ENCODE measurements at places on chromosomes 12 and 14.

DNA sequence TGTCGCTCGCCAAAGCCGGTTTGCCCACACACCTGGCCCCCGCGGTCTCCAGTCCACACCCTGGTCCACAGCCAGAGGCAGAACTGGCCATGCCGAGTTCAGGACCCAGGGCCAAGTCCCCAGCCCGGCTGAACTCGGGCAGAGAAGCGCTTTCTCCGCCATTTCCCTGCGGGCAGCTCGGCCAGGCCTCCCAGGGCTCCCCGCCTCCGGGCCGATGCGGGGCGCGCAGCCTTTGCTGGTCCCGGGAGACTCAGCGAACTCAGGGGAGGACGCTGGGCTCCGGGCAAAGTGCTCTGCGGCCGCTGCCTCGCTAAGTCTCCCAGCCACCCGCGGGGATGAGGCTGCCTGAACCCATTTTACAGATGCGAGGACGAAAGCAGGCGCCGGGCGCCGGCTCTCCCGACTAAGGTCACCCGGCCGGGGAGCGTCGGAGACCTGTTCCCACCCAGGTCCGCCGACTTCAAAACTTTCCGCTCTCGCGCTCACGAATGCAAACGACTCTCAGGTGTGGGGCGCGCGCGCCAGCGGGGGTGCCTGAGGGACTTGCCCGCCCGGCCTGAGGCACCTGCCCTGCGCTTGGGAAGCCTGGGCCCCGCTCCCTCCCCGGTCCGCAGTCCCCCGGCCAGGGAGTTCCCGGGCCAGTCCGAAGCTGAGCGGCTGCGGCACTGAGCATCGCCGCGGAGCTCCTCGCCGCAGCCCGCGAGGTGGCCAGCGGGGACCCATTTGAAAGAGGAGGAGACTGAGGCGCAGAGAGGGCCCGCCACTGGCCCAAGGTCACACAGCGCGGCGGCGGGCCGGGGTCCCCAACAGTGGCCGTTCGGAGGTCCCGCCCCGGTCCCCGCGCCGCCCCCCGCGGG lies 627 bp downstream of the TESC start:
- no peak for DNase-seq

DNA sequence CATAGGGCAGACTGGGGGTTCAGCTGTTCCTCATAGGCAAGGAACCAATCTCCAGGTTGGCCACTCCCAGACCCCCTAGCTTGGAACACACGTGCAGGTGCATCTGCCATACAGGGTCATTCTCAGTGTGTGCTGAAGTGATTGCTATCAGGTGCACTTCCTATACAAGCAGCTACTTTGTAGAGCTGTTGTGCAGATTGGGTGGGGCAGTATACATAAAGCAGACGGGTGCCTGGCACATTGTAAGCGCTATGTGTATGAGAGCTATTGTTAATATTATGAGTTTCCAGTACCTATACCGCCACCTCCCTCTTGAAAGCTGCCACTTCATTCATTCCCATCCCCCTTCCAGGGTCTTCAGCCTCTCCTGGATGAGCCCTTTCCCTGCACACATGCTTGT lies 17.3 kb downstream of the IRF2BPL start:
- DNase-seq: no peak

- DNase-seq: no peak
Observed at GRCh38 chr12:101501410-101501995, 26.4 kb downstream of the SPIC start.

GRCh38 chr12:50049254-50050118 lies 7.9 kb upstream of the ASIC1 start:
- DNase-seq: no peak

- peak; percentile 20 for DNase-seq
Observed at GRCh38 chr12:122368361-122369073, 54.0 kb downstream of the CLIP1 start.

GRCh38 chr12:132284071-132284826 lies 45.1 kb downstream of the GALNT9 start:
- DNase-seq: no peak

DNA sequence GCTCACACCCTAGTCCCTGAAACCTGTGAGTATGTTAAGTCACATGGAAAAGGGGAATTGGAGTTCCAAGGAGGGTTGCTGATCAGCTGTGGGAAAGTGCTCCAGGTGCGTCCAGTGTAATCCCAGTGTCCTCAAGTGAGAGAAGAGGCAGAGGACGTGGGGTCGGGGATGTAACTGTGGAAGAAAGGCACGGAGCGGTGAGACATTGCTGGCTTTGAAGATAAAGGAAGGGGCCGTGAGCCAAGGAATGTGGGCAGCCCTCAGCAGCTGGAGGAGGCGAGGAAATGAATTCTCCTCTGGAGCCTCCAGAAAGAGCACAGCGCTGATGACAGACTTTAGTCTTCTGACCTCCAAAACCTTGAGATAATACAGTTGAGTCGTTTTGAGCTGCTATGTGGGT lies 191.6 kb upstream of the TMEM132C start:
- no peak for DNase-seq

- peak; percentile 52 for DNase-seq
Observed at GRCh38 chr12:31591380-31591901, 505 bp upstream of the DENND5B start.

DNA sequence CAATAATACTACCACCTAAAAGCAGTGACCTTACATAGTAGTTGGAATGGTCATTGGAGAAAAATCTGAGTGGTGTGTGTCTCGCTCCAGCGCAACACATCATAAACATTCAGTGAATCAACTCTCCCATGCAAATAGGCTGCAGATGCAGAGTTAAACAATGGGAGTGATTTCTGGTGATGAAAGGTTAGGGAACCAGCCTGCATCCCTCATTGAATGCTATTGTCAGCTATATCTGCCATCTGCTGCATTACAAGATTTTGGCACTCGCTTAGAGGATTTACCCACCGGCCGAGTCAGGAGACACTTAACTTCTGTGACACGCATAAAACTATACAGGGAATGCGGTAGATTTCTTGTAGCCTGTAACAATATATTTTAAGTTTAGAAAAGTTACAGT lies 900.9 kb downstream of the FLRT2 start:
- no peak for DNase-seq

GRCh38 chr12:6067152-6067916 lies 57.1 kb downstream of the VWF start:
- DNase-seq: no peak

DNA sequence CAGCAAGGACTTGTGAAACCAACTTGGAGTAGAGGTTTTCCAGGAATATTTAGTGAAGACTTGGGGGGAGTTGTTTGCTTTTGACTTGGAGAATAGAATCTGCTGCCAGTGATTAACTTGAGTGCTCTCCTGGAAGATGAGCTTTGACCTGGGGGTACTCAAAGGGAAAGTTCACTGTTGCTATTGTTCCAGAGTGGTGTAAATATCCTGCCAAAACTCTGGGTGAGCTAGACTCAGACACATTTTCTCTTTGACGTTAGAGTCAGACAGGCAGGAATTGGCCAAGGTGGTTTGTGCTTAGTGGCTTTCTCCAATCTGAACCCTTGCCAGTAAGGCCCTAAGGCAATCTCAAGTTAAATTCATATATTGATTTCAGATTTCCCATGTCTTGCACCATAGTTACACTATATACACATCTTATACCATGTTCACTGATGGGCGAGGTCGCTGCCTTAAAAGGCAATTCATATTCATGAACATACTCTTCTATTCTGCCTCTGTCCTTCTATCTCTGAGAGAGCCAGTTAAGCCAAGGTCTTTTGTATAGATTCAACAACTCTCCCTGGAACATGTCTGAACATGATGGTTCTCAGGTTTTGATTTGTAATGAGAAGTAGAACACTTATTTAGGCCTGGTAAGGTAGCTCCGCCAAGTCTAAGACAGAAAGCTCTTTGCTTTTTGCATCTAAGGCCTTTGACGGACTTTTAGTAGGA lies 204.6 kb upstream of the SLC38A2 start:
- DNase-seq: no peak

DNA sequence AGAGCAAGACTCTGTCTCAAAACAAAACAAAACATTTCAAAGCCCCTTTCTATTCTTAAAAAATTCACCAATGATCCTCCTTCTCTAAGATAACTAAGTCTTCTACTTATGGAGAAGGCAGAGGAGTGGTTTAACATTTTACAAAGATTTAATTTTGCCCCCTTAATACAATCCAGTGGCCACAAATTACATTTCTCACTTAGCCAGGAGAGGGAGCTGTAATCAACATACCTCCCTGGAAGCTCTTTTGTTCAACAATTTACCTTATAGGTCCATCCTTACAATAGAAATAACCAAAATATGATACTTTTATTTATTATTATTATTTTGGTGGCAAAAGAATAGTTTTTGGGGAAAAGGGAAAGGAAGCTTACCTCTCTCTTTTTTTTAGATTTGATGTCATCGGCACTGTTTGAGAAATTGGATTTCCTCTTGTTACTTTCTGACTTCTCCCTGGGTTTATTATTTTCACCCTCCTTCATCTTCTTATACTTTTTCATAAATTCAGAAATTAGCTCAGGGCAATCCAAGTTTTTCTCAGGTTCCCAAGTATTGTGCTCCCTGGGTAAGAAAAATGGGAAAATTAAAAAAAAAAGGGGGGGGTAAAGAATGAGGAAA lies 28.1 kb downstream of the CBX5 start:
- peak; percentile 17 for DNase-seq

DNA sequence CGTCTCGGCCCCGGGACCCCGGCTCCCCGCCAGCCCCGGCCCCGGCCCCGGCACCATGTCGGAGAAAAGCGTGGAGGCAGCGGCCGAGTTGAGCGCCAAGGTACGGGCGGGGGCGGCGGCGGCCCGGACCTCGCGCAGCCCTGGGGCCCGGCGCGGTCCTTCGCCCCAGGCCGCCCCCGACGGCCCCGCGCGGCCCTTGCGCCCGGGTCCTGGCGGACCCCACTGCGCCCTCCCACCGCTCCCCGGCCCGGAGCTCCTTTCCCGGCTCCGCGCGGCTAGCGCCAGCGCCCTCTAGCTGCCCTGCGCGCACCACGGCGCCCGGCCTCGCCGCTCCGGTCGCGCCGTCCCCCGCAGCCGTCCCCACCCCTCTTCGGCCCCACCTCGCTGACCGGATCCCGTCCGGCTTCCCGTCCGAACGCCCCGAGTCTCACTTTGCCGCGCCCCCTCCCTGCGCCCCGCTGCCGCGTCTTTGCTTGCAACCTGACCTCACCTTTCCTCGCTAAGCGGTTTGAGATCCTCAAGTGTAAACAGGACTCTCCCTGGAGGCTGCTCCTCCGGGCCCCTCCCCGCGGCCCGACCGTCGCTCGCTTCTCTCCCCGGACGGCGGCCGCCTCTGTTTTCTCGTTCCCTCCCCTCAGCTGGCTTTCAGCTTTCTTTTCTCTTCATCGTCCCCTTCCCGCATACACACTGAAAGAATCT lies 637 bp downstream of the PTMS start:
- DNase-seq: no peak

DNA sequence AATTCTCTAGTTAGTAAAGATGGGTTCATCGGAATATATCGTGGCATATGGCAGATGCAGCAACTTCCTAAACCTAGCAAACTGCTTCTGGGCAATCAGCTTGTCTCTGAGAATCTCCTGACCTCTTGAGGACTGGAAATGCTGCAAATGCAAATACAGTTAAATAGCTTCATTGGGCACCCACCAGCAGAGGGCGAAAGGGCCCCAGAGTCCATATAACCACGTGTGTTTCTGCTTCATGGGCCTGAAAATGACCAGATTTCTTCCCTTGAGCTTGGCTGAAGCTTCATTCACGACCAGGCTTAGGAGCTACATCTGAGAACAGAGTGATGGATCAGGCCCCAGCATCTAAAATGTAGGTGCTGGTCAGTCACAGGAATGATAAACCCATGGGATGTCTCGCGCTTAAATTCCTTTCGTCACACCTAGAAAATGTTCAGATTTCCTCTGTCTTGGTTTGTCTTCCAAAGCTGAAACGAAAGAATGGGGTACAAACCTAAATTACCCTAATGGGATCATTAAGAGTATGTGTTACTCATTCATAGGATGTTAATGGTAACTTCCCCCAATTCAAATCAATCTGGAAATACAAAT lies 1482.5 kb upstream of the TMEM132C start:
- peak; percentile 46 for DNase-seq

- DNase-seq: no peak
Observed at GRCh38 chr14:104280902-104281767, 142.7 kb downstream of the KIF26A start.

- DNase-seq: no peak
Observed at GRCh38 chr12:65015850-65016249, 105.3 kb downstream of the WIF1 start.

- no peak for DNase-seq
Observed at GRCh38 chr14:75548544-75548943, 26.3 kb downstream of the BATF start.

DNA sequence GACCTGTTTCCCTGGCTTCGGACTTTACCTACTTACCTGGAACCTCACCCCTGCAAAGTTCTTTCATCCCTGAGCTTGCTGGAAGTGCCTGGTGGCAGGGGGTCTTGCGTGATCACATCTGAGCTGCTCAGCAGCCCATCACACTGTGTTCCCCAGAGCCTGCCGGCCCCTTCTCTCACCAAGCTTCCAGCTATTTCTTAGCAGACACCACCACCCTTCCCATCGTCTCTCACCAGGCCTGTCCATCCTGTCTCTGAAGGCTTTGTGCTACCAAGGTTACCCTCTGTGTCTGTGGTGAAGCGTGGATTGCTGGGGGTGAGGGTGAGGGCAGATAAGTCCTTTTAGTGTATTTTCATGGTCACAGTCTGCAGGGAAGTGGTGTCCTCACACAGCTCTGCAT lies 78.8 kb upstream of the NRXN3 start:
- DNase-seq: no peak

- DNase-seq: no peak
Observed at GRCh38 chr14:72782817-72783216, 111.1 kb downstream of the DPF3 start.

DNA sequence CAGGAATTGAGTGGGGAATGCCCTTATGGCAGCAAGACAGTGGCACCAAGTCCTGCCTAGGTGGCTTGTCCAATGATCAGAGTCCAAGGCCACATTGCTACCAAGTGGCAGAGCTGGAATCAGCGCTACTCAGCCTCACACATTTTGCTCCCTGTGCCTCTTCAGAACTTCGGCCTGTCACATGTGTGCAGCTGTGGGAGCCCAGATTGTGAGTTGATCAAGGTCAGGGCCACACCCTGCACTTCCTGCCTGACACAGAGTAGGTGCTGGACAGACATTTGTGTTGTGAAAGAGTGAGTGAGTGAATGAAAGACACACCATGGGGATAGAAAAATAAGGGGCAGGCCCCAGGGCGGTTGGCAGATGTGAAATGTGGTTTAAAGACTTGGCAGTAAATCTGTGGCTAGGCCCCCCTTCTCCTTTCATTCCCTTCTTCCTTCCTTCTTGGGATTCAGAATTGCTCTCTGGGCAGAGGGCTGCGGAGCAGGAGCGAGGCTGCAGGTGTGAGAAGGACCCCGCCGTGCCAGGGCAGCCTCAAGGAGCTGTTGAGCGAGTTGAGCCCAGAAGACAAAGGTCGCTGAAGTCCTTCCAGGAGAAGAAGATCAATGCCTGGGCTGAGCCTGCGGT lies 83.5 kb downstream of the SLC25A47 start:
- DNase-seq: peak; percentile 49

DNA sequence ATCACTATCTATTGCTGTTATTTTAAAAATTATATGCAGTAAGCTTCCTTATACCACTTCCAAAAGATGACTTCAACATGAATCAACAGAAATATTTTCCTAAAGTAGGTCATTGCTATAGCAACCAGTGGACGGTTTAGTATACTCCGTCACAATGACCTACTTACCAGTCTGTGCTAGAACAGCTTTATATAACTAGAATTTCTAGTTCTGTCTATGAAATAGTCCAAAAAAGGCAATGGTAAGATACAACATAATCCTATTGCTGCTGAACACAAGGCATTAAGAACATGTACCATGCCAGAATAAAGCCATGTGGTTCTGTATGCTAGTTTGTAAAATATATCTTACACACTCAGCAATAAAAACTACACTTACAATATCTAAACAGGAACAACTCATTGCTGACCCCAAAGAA lies 40.7 kb upstream of the MTERF2 start:
- peak; percentile 69 for DNase-seq
